T-helper 22 cell (primary cell): ENCODE measurements at places on chromosomes 2 and 18.

- DNase-seq: no peak
These were observed 183.9 kb upstream of the ST6GAL2 start for GRCh38 chr2:107069890-107070289.

DNA sequence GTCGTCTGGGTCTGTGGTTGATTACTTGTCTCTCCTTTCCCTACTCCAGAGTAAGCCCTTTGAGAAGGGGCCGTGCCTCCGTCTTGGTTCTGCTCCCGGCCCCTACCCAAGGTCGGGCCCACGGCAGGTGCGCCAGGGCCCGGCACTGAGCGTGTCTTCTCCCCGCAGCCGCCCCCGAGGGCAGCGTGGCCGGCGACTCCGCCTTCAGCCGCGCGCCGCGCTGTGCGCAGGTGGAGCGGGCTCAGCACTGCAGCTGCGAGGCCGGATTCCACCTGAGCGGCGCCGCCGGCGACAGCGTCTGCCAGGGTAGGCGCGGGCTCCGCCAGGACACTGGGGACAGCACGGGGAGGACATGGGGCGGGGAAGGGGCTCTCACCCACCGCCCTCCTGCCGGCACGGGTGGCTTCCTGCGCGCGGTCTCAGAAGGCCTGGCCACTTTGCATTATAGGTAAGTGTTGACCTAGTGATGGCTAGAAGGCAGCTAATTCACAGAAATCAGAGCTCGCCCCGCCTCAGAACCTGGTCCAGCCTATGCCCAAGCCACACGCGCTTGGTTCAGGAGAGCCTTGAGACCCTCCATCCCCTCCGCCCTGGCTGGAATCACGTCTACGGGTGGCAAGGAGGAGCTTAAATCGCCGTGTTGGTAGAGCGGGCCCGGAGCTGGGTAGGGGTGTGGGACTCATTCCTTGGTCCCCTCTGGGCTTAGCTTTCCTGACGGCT lies 43.5 kb downstream of the FBLN7 start:
- DNase-seq: peak; percentile 46

DNA sequence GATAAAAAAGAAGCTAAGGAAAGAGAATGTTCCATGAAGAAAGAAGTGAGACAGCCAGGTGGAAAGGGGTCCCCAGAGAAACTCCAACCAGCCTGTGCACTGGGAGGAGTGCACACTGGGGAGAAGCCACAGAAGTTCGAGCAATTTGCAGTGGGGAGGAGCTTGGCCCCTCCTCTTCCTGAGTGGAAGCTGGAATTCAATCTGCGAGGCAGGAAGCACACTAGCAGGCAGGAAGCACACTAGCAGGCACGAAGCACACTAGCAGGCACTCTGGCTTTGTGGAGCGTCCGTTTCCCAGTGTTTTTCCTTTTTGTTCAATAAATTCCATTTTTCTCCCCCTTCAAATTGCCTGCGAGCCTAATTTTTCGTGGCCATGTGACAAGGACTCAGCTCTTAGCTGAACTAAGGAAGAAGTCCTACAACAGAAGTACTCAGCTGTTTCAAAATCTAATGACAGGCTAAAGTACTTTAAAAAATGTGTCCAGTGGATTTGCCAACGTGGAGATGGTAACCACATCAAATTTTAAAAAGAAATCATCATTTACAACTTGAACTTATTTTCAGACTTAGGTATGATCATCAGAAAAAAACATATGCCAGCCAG lies 21.4 kb upstream of the SPIRE1 start:
- DNase-seq: no peak

GRCh38 chr2:42806786-42807185 lies 14.4 kb upstream of the HAAO start:
- no peak for DNase-seq

GRCh38 chr2:231648579-231649174 lies 56.0 kb downstream of the TEX44 start:
- DNase-seq: no peak
